Occipital lobe (tissue), 3 donors: ENCODE measurements at places on chromosomes 7 and 10. TPM values are rescaled to one million over a fixed set of nuclear protein-coding genes. Genes with fewer than 3 reads are reported as not detected.

The FANK1 gene
- total RNA-seq: 2.5 TPM

The CALHM1 gene
- total RNA-seq: not detected

The ELFN1 gene
- 9.5 TPM for total RNA-seq

The CAMK2G gene
- total RNA-seq: 64.1 TPM

The COL13A1 gene
- total RNA-seq: 1.7 TPM

- DNase-seq: no peak
Observed at GRCh38 chr7:111987886-111988285, 218.3 kb downstream of the DOCK4 start.

DNA sequence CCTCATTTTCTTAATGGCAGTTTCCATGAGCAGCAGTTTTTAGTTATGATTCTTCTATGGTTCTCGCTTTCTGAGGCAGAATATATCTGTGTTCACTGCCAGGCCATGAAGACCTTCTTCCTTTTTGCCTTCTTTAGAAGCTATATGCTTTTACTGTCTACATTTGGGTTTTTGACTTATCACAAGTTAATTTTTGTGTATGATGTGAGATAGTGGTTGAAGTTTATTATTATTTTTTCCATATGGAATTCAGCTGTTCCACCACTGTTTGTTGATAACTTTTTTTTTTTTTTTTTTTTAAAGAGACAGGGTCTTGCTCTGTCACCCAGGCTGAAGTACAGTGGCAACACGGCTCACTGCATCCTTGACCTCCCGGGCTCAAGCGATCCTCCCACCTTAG lies 44.5 kb downstream of the INPP5A start:
- no peak for DNase-seq

DNA sequence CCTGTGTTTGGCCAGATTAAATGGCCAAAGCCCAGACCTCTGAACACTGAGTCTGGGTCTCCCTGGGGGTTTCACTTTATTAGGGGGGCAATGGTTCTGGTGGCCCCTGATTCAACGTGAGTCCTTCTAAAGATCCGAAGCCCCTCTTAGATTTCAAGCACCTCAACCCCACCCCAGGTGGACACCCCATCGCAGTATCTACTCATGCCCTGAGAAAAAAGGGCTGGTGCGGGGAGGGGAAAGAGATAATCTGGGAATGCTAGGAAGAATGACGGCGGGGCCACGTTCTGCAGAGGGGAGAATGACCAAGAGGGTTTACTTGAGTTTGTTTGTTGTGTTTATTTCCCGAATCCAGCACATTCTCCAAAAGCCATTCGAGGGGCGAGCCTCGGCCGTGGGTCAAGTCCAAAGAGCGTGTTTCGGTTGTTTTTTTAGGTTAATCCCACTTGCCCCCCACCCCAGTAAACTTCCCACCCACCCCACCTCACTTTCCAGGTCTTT lies 832 bp downstream of the PDLIM1 start:
- DNase-seq: no peak
